ENCODE measurements at places on chromosomes 6 and 20.
A peak's percentile ranks its signal among the peaks of the same experiment; 100 is the strongest.

GRCh38 chr6:79536954-79537747, at the start of gene LCA5:
Gene LCA5 (minus strand): TSS chr6:79537430. CDS start chr6:79518894, 18,536 bp downstream.
- peak; percentile 55 for DNase-seq

DNA sequence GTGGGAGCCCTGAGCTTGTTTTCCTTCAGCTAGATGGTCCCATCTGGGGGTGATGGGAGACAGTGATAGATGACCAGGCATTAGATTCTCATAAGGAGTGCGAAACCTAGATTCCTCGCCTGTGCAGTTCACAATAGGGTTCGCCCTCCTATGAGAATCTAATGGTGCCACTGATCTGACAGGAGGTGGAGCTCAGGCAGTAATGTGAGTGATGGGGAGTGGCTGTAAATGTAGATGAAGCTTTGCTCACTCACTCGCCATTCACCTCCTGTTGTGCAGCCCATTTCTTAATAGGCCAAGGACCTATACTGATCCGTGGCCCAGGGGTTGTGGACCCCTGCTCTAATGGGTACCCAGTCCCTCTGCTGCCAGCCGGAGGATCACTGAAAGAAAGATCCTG, 20.7 kb upstream of the KCNB1 start:
- DNase-seq, result no peak

- DNase-seq, result no peak
These were observed 108.8 kb downstream of the PPP1R14C start for GRCh38 chr6:150251566-150252186.

DNA sequence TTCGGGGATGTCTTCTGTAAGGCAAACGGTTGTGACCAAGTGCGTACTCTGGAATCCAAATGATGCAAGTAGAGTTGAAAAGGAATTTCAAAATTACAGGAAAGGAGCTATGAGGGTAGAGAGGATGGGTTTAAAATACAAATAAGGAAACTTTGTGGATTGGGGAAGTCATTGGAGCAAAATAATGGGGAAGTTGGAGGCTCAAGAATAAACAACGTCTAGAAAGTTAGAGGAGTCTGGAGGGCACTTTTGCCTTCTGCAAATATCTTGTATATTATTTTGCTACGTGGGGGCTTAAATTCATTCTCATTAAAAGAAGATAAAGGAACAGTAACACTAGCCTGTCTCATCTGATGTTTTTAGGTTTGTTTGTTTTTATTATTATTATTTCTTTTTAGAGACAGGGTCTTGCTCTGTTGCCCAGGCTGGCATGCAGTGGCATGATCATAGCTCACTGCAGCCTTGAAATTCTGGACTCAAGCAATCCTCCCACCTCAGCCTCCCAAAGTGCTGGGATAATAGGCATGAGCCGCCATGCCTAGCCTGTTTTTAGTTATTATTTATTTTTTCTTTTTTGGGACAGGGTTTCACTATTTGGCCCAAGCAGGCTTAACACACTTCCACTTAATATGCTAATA, 55.0 kb upstream of the TNFAIP3 start:
- DNase-seq, result no peak

- no peak for DNase-seq
These were observed 360.0 kb upstream of the TSHZ2 start for GRCh38 chr20:52612046-52612632.

GRCh38 chr6:30727920-30728553, 7.9 kb downstream of the TUBB start:
- DNase-seq, result no peak

DNA sequence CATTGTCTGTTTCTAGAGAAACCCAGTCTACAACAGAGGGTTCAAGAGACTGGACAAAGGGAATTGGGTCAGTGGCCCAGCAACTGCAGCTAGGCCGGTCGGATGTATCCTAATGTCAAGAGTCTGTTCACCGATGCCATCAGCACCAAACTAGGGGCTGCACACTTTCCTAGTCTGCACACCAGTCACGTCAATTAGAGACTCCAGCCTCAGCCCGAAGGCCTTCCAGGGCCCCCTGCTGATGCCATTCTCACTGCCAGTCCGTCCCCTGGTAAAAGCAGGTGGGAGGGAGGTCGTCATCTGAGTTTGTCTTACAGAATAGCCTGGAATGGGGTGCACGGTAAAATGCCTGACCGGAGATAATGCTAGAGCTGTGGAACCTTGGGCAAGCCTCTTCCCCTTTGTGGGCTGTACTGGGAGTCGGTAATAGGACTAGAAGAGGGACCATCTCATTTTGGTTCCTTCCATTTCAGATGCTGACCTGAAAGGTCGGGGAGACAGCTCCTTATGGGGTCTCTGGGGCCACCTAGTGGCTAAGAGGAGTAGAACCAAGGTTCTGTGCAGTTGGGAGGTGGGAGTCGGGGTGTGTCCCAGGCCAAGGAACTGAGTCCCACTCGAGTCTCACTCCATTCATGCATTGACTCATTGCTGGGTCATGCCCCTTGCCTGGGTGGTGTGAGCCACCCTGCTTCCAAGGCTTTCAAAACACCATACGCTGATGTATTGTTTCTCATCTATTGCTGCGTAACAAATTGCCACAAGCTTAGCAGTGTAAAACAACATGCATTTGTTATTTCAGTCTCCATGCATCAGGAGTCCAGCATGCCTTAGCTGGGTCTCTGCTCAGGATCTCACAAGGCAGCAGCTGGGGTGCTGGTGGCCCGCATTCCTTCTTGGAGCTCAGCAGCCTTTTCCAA, 5.1 kb downstream of the SOX12 start:
- DNase-seq, result no peak

DNA sequence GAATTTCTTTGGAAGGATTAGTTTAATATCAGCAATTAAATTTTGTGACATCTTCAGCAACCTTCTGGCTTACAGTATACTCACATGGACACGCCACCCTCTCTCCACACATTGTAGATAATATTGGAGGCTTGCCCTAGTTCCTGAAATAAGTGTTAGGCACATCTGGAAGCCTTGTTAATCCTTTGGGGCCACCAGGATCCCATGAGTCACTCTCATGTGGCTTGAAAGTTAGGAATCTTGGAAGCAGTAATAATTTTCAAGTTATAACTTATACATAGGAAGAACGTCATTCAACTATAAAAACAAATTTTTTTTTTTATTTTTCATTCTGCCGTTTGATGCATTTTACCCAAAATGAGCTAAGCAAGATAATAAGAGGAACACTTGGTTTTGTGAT, 20.5 kb downstream of the LAMA4 start:
- DNase-seq, result no peak

- DNase-seq, result peak; percentile 45
These were observed 18.4 kb upstream of the MMP24 start for GRCh38 chr20:35207950-35208611.

GRCh38 chr6:3535776-3536435, 79.1 kb upstream of the SLC22A23 start:
- no peak for DNase-seq

DNA sequence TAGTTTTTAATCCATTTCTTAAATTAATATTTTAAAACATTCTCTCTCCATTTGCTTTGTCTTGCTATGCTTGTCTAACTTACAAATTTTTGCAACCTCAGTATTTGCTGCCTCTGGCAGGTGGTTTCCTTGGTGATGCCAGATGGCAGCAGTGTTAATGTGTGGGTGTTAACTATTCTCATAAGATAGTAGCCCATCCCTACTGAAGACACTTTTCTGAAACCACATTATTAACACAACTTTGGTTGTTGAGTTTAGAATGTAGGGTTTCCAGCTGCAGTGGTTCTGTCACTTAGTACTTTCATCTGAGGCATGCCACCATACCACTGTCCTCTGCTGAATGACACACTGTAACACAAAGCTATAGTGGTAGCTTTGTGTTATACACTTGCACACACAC, 75.1 kb downstream of the MYO6 start:
- no peak for DNase-seq

- no peak for DNase-seq
These were observed 4.7 kb upstream of the MAP3K4 start for GRCh38 chr6:160986851-160987250.
